Peyer's patch (tissue), 4 donors: ENCODE measurements at places on chromosomes 12 and 14. TPM values are rescaled to one million over a fixed set of nuclear protein-coding genes. Genes with fewer than 3 reads are reported as not detected.

- no peak for DNase-seq
Measured at GRCh38 chr12:64825143-64826021, 935 bp downstream of the TBC1D30 start.

- no peak for DNase-seq
Measured at GRCh38 chr12:31626270-31626995, 33.1 kb upstream of the ETFBKMT start.

DNA sequence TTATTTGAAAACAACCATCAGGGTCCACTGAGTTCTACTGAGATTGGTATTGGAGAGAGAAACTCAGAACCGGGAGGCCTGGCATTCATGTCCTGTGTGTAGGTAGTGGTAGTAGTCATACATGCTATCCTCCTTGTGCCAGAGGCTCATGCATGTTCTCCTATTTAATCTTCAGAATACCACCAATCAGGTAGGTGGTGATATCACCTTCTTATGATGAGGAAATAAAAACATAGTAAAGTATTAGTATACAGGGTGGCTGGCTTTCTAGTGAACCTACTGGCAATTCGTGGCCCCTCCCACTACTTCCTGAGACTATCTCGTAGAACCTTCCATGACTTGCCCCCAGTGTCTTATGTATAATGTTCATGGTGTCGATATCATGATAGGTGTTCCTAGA, 40.5 kb upstream of the EID3 start:
- no peak for DNase-seq

GRCh38 chr12:124559182-124560017, 8.0 kb downstream of the NCOR2 start:
- DNase-seq: peak; percentile 37

AICDA gene
- total RNA-seq: 5.4 TPM

DNA sequence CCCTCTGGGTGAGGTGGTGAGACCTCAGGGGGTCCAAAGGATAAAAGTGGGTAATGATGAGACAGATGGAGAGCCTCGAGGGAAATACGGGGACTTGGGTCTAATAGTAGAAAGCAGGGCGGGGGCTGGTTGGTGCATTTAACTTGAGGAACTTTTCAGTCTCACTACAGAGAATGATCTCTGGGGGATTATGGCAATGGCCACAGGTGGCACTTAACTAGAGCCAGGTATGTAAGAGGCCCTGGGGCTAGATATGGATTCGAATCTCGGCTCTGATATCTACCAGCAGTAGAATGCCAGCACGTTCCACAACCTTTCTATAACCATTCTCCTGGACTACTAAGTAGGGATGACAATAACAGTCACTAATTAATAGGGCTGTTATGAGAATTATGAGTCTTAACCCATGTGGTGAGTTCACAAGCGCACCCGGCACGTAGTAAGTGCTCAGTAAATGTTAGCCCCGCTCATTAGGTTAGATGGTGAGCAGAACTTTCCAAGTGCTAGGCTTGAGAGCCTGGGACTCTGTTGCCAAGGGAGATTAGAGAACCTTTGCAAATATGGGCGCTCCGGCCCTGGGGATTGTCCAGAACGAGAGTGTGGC, 888 bp upstream of the PLXNC1 start:
- peak; percentile 18 for DNase-seq

DNA sequence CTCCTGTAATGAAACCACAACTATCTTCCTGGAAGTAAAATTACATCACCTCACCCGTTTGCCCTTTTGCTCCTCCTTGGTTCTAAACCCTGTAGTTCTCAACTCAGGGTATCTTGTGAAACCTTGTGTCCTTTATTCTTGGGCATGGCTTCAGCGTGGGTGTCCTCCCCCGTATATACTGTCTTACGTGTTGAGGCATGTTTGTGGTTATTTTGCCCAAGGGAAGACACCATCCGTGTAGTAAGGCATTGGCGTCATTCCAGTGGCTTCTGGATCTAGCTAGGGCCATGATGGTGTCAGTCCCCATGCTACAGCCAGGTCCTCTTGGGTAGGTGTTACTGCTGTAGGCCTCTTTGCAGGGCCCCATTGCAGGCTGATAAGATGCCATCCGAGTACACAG, 115.4 kb downstream of the ZFP36L1 start:
- no peak for DNase-seq

- DNase-seq: no peak
Measured at GRCh38 chr12:106873983-106874382, 81.7 kb upstream of the TMEM263 start.
